Hematopoietic multipotent progenitor cell (in vitro differentiated cells): ENCODE measurements at places on chromosomes 7 and 10. TPM values are rescaled to one million over a fixed set of nuclear protein-coding genes. Genes with fewer than 3 reads are reported as not detected.

ANKRD30A gene
- total RNA-seq, result not detected

ZNF365 gene
- under 0.01 TPM for total RNA-seq

HOXA4 gene
- 1.1 TPM for total RNA-seq

CHST12 gene
- total RNA-seq, result 29.6 TPM

OR2A1 gene
- 0.27 TPM for total RNA-seq

STK17A gene
- 10.8 TPM for total RNA-seq

FAM25A gene
- total RNA-seq, result not detected
